ENCODE measurements at places on chromosomes 12 and 14.

DNA sequence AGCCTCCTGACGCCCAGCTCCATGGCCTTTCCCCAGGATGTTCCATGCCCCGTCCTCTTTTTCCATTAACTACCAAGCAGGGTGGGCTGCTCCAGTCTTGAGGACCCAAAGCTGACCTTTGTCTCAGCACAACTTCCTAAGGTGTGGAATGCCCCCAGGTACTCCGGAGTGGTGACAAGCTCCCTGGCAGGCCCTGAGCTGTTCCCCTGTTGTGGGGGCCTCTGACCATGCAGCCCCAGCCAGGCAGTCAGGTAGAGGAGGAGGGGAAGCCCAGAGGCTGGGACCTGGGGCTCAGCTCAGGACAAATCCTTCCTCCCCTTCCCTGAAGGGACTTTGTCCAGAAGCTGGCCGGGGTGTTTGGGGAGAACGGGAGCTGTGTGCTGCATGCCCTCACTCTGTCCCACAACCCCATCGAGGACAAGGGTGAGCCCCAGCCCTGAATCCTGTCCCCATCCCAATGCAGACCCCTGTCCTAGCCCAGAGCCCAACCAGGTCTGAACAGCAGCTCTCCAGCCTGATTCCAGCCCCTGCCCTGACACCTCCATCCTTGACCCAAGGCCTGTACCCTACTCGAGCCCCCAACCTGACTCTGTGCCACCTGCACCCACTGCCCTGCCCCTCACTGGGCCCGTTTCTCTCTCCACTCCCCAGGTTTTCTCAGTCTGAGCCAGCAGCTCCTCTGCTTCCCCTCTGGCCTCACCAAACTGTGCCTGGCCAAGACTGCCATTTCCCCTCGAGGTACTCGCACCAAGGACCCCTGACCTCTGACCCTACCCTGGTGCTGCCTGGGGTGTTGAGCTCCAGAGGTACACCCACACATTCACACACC lies 4.4 kb downstream of the CARMIL3 start:
- no peak for DNase-seq

- DNase-seq: no peak
Measured at GRCh38 chr12:18361433-18361832, 100.1 kb downstream of the PIK3C2G start.

- DNase-seq: no peak
Measured at GRCh38 chr12:121766290-121767039, 27.0 kb downstream of the RHOF start.

- no peak for DNase-seq
Measured at GRCh38 chr12:122182887-122183587, at the start of gene LRRC43. Gene LRRC43 (plus strand): TSS chr12:122183123. CDS start chr12:122183145, 22 bp downstream.

GRCh38 chr12:22593864-22594263 lies 31.1 kb upstream of the ETNK1 start:
- no peak for DNase-seq

DNA sequence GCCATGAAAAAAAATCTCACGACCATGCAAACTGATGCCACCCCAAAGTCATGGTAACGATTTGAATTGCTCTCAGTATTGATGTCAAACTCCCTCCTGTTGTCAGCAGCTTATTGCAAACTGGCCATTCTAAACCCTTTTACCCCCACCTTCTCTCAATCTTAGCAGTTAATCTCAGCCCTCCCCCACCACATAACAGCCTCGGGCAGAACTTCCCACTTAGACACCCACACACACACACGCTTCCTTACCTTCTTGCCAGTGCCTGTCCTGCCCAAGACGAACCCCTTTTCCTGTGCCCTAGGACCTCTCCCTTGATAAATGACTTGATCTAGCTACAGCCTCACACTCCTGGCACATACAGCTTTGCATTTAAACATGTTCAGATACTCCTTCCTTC lies 56.6 kb downstream of the GPATCH2L start:
- DNase-seq: no peak

- no peak for DNase-seq
Measured at GRCh38 chr12:90042920-90043641, 334.4 kb upstream of the ATP2B1 start.

DNA sequence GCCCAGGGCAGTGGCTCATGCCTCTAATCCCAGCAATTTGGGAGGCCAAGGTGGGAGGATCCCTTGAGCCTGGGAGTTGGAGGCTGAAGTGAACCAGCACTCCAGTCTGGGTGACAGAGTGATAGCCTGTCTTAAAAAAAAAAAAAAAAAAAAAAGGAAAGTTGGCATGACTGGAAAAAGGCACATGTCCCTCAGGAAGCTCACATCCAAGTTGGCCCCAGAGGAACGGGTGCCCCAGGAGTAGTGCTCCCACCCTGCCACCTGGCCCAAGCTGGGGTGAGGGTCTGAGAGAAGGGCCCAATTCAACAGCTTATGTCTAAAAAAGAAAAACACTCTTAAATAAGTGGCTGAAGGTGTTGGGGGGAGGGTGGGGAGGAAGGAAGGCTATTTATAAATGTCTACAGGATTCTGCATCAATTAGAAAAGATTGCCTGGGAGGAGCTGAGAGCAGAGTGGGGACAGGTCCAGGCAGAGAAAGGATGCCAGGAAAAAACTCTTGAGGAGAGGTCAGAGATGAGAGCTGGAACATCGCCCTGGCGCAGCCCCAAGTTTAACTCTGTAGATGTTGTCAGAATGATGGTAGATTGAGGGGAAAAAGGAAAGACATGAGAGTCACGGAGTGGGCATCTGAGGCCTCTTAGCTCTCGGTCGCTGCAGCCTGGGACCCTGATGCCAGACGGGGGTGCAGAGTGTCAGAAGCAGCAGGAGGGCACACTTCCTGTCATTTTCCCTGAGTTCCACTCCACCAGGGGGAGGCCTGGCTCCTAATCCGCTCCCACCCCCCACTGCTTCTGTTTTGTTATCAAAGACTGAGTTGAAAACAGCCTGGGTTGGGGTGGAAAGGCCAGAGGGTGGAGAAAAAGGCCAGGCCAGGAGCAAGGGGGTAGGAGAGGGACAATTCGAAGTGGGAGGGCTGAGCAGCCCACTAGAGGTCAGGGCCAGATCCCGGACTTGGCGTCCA lies 7.3 kb downstream of the SPRYD3 start:
- no peak for DNase-seq

- DNase-seq: no peak
Measured at GRCh38 chr12:117272690-117273089, 82.4 kb upstream of the FBXO21 start.

DNA sequence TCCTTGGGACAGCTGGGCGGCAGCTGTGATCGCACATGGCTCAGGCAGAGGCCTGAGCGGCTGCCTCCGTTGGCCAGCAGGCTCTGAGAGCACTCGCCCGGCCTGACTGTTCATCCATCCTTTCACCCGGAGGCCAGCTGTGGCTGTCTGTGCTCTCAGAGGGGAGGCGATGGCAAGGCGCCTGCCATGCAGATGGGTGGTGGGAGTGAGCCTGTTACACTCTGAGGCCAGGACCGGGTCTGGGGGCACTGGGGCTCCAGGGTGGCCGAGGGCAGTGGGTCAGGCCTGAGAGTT lies 292.3 kb downstream of the TMEM121 start:
- no peak for DNase-seq

DNA sequence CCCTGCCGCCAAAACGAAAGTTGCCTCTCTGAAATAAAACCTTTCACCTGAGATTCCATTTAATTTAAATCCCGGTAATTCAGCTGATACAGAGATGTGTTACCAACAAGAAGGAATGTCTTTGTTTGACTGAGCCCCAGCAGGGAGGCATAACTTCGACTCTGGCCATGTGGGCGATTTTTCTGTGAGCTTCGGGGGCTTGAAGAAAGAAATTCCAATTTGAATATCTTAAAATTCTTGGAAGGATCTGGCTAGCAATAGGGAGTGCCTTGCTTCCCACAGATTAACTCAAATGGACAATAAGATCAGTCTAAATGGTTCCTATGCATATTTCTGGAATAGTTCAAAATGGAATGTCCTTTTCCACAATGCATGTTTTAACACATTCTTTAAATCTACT lies 252.5 kb upstream of the TMPO start:
- DNase-seq: no peak

DNA sequence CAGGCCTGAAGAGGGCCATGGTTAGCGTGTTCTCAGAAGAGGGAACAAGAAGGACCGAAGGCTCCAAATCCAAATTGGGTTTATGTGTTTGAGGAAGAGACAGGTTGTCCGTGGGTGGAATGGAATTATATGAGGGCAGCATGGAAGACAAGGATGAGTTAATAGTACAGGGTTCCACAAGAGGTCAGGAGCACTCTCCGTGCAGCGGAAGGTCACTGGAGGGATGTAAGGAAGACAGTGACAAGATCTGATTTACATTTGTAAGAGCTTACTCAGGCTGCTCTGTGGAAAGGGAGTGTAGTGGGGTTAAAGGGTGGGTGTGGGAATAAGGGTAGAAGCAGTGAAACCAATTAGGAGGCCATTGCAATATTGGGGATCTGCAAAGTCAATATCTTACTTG lies 97.0 kb downstream of the TPH2 start:
- no peak for DNase-seq

DNA sequence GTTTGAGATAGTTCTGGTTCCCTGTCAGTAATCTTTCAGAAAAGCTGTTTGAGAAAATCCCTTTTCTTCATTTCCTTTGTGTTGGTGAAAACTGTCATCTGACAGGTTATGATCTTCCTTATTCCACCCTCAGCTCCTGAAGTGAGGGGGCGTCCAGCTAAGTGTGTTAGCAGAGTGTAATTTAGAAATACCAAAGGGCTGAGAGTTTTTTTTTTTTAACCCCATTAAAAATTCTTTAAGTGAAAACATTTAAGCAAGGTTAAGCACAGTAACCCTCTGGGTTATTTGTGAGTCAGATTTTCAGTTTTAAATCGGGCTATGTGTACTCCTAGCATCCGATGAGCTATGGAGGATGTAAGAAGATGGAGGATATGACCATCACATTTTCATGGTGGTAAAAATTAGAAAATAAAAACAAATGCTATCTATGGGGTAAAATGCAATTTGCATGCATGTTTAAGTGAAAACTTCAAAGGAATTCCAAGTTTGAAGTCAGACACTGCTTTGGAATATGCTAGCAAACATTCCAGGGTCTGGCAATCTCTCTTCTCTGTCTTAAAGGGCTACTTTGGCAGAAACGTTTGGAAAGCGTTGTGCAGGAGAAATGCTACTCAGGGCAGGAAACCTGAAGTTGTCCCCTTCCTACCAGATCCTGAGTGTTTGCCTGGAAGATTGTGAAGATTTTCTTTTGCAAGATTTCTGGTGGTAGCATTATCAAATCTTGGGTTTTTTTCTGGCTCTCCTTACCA lies 197.0 kb upstream of the PRICKLE1 start:
- DNase-seq: no peak

GRCh38 chr14:77339407-77339806 lies 18.6 kb downstream of the GSTZ1 start:
- DNase-seq: no peak

DNA sequence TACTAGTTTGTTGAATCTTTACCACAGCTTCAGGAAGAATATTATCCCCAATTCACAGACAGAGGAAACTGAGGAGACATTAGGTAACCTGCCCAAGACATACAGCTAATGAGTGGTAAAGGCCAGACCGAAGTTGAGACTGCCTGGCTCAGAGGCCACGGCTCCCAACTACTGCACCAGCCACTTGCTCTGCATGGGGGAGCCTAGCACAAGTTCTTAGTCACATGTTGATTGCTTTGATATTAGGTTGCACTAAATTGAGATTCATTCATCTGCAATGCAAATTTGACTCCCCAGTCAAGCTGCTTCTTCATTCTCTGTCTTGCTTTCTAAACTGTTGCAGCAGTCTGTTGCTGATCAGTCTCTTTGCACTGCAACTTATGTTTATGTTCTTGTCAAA lies 25.9 kb upstream of the POLR3B start:
- DNase-seq: no peak

GRCh38 chr12:114691196-114691595 lies 7.2 kb upstream of the TBX3 start:
- no peak for DNase-seq

GRCh38 chr14:61174441-61174891 lies 106.7 kb downstream of the TMEM30B start:
- no peak for DNase-seq

GRCh38 chr12:68743356-68743755 lies 2.6 kb upstream of the SLC35E3 start:
- no peak for DNase-seq

DNA sequence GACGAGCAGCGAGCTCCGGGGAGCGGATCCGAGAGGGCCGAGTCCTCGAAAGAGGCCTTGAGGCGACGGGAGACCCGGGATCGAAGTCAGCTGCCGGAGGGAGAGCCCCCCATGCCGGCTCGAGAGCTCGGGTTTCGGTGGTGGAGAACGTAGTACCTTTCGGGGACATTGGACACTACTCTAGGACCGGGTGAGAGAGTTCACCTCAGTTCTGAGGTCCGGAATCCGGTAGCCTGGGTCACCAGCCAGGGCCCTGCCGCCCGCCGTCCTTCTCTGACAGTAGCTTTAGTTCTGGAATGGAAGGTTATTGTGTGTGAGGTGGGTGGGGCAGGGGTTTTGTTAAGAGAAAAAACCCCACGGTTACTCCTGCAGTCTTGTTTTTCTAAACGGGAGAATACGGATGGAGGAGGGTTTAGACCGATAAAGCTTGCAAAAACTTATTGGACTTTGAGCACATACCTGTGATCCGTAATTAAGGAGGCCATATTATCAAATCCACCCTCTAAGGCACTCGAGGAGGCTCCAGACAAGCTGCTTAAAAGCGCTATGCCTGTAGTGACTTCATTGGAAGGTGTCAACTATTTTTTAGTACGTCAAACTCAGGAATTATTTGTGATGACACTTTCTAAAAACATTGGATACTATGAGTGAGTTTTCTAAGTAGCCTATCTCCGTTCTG lies 765 bp downstream of the SCYL2 start:
- DNase-seq: peak; percentile 19

DNA sequence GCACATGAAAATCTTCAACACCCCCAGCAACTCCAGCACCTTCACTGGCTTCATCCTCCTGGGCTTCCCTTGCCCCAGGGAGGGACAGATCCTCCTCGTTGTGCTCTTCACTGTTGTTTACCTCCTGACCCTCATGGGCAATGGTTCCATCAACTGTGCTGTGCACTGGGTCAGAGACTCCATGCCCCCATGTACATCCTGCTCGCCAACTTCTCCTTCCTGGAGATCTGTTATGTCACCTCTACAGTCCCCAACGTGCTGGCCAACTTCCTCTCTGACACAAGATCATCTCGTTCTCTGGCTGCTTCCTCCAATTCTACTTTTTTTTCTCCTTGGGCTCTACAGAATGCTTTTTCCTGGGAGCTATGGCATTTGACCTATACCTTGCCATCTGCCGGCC lies 11.5 kb upstream of the OR11G2 start:
- peak; percentile 57 for DNase-seq

DNA sequence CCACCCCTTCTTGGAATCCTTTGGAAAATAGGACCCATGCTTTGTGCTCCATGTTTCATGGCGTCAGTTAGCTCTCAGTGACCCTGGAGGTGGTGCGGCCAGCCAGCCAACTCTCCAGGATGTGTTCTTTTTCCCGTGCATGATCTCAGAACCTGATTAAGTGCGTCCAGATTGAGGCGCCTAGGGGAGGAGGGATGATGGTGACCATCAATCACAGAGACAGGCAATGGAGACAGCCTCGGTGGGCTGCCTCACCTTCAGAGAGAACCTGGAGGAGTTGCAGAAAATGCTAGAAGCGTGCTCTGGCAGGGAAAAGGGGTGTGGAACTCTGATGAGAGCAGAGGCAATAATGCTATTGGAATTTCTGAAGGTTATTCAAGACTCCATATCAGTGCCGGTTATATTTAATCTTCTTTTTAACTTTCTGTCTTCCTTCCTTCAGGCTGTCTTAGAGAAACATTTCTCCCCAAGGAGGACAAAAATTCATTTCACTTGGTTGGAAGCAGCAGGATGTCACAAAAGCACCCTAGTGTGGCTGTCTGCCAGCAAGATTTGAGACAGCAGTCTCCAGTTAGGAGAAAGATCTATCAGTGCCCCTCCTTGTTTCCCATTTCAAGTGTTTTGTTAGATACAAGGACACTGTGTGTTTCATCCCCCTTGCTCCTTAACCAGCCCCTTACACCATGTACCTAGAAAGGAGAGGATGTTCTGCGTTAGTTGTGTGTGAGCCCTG lies 53.3 kb upstream of the IGF1 start:
- no peak for DNase-seq

Measured in pons (tissue), 1 donor.